H1 (cell line): ENCODE measurements at places on chromosomes 1 and 21. TPM values are rescaled to one million over a fixed set of nuclear protein-coding genes. Genes with fewer than 3 reads are reported as not detected.

The FOXE3 gene
- total RNA-seq = 0.27 TPM in 1 of 2 replicates, not detected in the other

DNA sequence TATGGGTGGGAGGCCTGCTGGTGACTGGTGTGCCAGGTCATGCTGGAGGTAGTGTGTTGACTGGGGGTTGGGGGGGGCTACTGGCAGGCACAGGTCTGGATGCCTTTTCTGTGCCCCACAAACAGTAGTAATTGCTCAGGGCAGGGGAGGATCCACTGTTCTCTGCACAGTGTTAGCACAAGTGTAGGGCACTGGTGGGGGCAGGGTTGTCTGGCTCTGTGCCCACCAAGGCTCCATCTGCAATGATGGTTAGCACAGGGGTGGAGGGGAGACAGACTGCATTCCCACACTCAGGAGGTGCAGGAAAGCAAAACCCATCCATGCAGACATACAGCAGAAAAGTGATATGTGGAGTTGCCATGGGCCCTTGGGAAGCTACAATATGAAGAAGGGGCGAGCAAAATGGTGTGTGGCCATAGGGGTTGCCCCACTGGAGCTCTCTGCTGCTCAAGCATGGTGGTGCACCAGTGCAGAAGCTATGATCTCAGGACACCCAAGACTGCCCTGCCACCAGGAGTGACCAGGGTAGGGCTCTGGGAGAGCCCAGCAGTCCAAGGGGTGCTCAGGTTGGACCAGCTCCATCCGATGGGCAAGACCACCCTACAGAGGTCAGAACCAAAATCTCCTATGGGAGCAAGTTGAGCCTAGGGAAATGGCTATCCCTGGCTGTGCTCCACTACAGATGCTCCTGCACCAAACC, 122.2 kb upstream of the KCTD3 start:
- H3K4me3 ChIP-seq = no peak overlapping the region
- no peak for DNase-seq
- no peaks in the 10 kb centered on the region for H3K27me3 ChIP-seq
- H3K4me1 ChIP-seq = no peaks in the 10 kb centered on the region
- H3K27ac ChIP-seq = no peak overlapping the region

GRCh38 chr1:70264839-70265238, 43.7 kb downstream of the SRSF11 start:
- H3K36me3 ChIP-seq = no peaks in the 10 kb centered on the region
- H3K27me3 ChIP-seq = no peaks in the 10 kb centered on the region
- no peaks in the 10 kb centered on the region for H3K4me1 ChIP-seq
- DNase-seq = no peak

DNA sequence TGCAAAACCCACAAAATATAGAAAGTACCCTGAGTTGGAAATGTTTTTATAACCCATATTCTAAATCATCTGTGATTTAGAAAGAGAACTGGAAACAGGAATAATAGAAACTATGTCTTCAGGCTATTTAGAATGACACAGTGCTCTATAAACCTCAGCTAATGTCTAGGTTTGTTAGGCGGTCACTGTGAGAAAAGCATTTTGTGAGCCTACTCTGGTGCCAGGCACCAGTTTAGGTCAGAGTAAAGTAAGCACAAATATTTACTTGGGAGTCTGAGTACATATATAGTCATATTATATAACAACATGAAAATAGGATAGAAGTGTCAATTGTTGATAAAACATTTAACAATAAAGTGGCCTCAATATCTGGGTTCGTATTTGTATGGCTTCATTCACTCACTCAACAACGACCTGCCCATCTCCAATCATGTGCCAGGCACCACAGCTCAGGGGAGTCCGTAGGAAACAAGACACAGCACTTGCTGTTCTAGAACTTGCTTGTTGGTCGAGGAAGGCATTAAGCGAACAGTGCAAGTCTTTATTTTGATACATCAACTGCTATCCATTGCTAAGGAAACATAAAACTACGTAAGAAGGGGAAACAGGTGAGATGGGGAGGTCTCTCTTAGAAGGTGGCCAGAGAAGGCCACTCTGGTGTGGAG, 37.2 kb downstream of the GNB1 start:
- no peak for DNase-seq
- no peak overlapping the region for H3K4me3 ChIP-seq
- H3K4me1 ChIP-seq = no peaks in the 10 kb centered on the region
- no peaks in the 10 kb centered on the region; the same call in 1 of the 2 replicates for H3K36me3 ChIP-seq
- H3K27me3 ChIP-seq = no peaks in the 10 kb centered on the region
- H3K27ac ChIP-seq = no peak overlapping the region

GRCh38 chr21:45037986-45038385, 36.4 kb upstream of the ADARB1 start:
- peaks cover 4% of the 10 kb centered on the region; the same call in 1 of the 2 replicates for H3K27me3 ChIP-seq
- no peak overlapping the region for H3K27ac ChIP-seq
- DNase-seq = no peak
- no peaks in the 10 kb centered on the region for H3K36me3 ChIP-seq
- no peaks in the 10 kb centered on the region for H3K4me1 ChIP-seq

GRCh38 chr1:64881281-64881680, 85.1 kb downstream of the JAK1 start:
- DNase-seq = no peak
- no peaks in the 10 kb centered on the region for H3K27me3 ChIP-seq
- H3K36me3 ChIP-seq = no peaks in the 10 kb centered on the region
- no peak overlapping the region for H3K27ac ChIP-seq
- H3K4me3 ChIP-seq = no peak overlapping the region
- peaks cover under 1% of the 10 kb centered on the region; the same call in 1 of the 2 replicates for H3K4me1 ChIP-seq

DNA sequence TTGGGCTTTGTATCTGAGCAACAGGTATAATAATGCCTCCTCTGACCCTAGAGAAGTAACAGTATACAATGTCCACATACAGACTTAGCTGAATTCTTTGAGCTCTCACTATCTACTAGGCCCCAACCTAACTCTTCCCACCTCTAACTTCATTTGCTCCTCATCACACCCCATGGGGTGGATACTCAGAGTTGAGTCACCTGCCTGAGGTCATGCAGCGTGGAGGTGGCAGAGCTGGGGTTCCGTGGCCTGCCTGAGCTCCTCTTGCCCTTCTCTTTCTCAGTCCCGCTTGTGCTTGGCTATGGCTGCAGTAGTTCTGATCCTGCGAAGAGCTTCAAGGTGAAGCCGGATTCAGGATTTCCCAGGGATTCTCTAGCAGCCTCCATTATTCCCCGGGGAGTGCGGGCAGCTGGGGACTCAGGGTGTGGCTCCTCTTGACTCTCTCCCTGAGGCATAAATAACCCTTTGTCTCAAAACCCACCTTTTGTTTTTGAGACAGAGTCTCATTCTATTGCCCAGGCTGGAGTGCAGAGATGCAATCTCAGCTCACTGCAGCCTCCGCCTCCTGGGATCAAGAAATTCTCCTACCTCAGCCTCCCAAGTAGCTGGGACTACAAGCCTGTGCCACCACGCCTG, 29.9 kb upstream of the ACTL8 start:
- no peaks in the 10 kb centered on the region for H3K27me3 ChIP-seq
- DNase-seq = no peak
- H3K4me3 ChIP-seq = no peak overlapping the region
- H3K4me1 ChIP-seq = no peaks in the 10 kb centered on the region
- H3K36me3 ChIP-seq = no peaks in the 10 kb centered on the region

The CLCA4 gene
- total RNA-seq = not detected in 2 replicates

The HAPLN2 gene
- total RNA-seq = 0.19 TPM in 1 of 2 replicates, not detected in the other

DNA sequence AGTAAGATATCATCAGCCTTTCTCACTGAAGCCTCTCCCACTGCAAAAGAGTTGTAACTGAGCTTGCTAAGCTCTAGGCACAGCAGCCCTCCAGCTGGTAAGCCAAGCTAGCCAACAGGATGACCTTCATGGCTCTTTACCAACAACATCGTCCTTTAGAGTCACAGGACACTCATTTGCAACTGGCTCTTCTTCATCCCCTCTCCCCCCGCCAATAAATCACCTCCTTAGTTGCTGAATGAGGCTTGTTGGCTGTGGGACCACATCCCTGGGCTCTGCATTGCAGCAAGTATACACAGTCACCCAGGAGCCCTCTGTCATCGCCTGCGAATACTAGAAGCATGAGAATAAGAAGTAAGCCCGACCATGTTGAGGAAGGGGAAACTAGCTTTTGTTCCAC, 16.0 kb upstream of the ZNF697 start:
- no peaks in the 10 kb centered on the region for H3K36me3 ChIP-seq
- DNase-seq = no peak
- no peak overlapping the region for H3K27ac ChIP-seq
- no peak overlapping the region for H3K4me3 ChIP-seq
- H3K4me1 ChIP-seq = peaks cover 3% of the 10 kb centered on the region; the same call in 1 of the 2 replicates

The CATSPER4 gene
- total RNA-seq = 0.65 and 0.90 TPM in 2 replicates

DNA sequence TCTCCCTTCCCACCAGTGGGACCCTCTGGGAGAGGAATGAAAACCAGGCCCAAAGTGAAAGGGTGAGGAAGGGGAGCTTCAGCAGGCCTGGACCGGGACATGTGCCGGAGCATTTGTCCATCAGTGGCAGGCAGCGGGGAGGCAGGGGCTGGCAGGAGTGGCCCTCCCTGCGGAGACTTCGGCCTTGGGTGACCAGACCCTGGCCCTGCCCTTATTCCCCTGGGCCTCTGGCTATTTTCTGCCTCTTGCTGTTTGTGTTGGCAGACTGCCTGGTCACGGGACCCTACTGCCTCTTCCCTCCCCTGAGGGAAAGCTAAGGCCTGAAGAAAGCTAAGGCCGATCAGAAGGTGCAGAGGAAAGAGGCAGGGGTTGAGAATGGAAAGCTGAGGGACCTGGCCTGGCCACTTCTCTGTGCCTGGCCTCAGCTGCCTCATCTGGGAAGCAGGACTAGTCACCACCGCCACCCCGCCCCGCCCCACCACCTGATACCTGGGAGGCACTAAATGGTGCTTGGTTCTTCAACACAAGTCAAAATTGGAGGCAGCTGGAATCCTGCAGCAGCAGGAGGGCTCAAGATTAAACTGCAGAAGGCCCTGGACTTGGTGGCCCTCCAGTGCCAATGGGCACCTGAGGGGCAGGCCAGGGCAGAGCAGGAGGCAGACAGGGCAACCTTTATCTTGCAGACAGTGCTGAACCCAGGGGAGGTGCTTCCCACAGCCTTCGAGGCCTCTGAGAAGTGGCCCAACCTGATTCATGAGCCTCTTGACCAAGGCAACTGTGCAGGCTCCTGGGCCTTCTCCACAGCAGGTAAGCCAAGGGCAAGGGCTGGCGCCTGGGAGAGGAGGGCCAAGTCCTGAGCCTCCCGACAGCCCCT, 7.9 kb downstream of the TINAGL1 start:
- no peak overlapping the region for H3K4me3 ChIP-seq
- peaks cover 12% of the 10 kb centered on the region; the same call in 1 of the 2 replicates for H3K27me3 ChIP-seq
- peak; percentile 41 for DNase-seq
- H3K27ac ChIP-seq = no peak overlapping the region

The ETV3L gene
- 0.17 and 0.25 TPM in 2 replicates for total RNA-seq

DNA sequence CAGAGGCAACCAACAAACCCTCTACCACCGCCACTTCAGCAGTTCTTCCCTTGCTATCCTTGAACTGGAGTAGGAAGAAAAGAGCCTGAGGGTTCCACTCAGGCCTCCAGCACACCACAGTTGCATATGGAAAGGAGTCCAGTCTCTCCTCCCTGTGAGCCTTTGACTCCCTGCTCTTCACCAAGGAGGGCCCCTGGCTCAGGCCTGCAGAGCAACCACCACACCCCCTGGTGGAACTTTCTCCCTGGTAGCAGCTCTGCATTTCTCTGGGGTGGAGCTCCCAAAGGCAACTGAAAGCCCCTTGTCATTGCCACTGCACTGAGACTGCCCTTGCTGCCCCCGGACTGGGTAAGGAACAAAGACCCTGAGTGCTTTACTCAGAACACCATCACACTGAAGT, 1021.5 kb upstream of the ADGRL2 start:
- H3K4me3 ChIP-seq = no peak overlapping the region
- DNase-seq = no peak
- H3K4me1 ChIP-seq = no peaks in the 10 kb centered on the region
- H3K27me3 ChIP-seq = no peaks in the 10 kb centered on the region

GRCh38 chr1:39981945-39982344, 27.0 kb downstream of the MFSD2A start:
- H3K4me3 ChIP-seq = no peak overlapping the region
- no peak overlapping the region for H3K27ac ChIP-seq
- H3K4me1 ChIP-seq = peaks cover 10% of the 10 kb centered on the region; the same call in 1 of the 2 replicates
- H3K27me3 ChIP-seq = no peaks in the 10 kb centered on the region

- no peaks in the 10 kb centered on the region for H3K27me3 ChIP-seq
- no peak for DNase-seq
- no peak overlapping the region for H3K27ac ChIP-seq
Observed at GRCh38 chr1:94843430-94843829, 23.3 kb downstream of the SLC44A3 start.

- no peak overlapping the region for H3K4me3 ChIP-seq
- no peaks in the 10 kb centered on the region for H3K36me3 ChIP-seq
- H3K4me1 ChIP-seq = peaks cover 17% of the 10 kb centered on the region
- DNase-seq = no peak
- H3K27ac ChIP-seq = no peak overlapping the region
Observed at GRCh38 chr1:2639203-2639602, 6.4 kb upstream of the MMEL1 start.

DNA sequence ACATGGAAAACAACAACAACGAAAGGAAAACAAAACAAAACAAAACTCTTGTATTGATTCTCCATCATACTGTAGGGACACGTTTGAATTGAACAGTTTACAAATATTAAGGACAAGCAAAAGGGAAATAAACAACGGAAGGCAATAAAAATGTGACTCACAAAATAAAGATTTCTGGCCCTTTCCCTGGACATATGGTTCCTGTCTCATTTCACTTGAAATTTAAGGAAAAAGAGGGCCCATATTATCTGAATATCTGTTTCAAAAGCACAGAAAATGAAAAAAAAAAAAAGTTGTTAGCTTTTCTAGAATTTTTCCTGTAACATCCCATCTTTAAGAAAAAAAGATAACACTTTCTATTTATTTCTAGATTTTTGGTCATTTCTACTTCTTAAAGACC, 3.6 kb upstream of the PKN2 start:
- DNase-seq = no peak
- no peaks in the 10 kb centered on the region for H3K4me1 ChIP-seq
- H3K27me3 ChIP-seq = no peaks in the 10 kb centered on the region
- H3K4me3 ChIP-seq = no peak overlapping the region

GRCh38 chr1:56562891-56563452, 16.4 kb downstream of the PLPP3 start:
- DNase-seq = no peak
- H3K36me3 ChIP-seq = no peaks in the 10 kb centered on the region; the same call in 1 of the 2 replicates
- H3K27ac ChIP-seq = no peak overlapping the region
- H3K4me3 ChIP-seq = no peak overlapping the region
- peaks cover 46% of the 10 kb centered on the region for H3K4me1 ChIP-seq
- no peaks in the 10 kb centered on the region for H3K27me3 ChIP-seq

GRCh38 chr1:65221638-65222339, 73.8 kb downstream of the AK4 start:
- H3K27ac ChIP-seq = no peak overlapping the region
- no peak overlapping the region for H3K4me3 ChIP-seq
- DNase-seq = no peak
- H3K27me3 ChIP-seq = peaks cover 2% of the 10 kb centered on the region

- no peaks in the 10 kb centered on the region for H3K4me1 ChIP-seq
- DNase-seq = no peak
- no peak overlapping the region for H3K4me3 ChIP-seq
- no peaks in the 10 kb centered on the region for H3K27me3 ChIP-seq
- no peaks in the 10 kb centered on the region; the same call in 1 of the 2 replicates for H3K36me3 ChIP-seq
Observed at GRCh38 chr1:24363994-24364393, 44.8 kb downstream of the GRHL3 start.
